ENCODE measurements at places on chromosomes 3 and 15.

- no peak for DNase-seq
Measured at GRCh38 chr3:170078620-170079281, 41.0 kb downstream of the GPR160 start.

- no peak for DNase-seq
Measured at GRCh38 chr3:136916223-136916622, 41.6 kb upstream of the IL20RB start.

DNA sequence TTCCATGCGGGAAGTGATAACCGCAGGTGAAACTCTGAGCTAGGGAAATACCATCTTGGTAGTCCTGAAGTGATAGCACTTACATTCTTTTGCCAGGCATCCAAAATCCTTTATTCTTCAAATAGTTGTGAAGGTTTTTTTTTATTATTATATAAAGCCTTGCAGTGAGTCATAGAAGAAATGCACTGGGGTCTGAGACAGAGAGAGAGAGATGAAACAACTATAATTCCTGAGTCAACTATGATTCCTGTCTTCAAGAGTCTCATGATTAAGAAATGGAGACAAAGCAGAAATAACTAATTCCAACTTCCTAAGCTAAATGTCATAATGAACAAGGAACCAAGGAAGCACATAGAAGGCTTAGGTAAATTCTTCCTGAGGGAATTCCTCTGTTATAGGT, 495.6 kb downstream of the LPP start:
- DNase-seq: no peak

GRCh38 chr15:83299462-83299861, 15.0 kb upstream of the BNC1 start:
- no peak for DNase-seq

DNA sequence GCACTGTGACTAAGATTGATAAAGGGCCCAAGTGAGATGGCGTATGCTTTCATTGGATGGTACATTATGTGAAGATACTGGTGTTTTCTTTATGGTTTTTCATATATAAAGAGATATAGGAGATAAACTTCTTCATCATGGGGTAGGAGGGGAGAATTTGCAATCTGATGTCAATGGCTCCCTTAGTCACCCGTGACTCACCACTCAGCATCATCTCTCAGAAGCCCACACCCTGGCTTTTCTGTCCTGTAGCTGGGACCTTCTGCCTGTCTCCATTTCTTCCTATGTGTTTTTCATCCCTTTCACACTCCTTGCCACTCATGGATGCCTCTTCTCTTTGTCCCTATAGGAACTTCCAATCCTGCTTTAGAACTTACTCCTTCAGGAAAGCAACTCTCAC, 114.3 kb upstream of the SEMA6D start:
- no peak for DNase-seq

- DNase-seq: no peak
Measured at GRCh38 chr15:66586155-66586976, 20.6 kb upstream of the LCTL start.

DNA sequence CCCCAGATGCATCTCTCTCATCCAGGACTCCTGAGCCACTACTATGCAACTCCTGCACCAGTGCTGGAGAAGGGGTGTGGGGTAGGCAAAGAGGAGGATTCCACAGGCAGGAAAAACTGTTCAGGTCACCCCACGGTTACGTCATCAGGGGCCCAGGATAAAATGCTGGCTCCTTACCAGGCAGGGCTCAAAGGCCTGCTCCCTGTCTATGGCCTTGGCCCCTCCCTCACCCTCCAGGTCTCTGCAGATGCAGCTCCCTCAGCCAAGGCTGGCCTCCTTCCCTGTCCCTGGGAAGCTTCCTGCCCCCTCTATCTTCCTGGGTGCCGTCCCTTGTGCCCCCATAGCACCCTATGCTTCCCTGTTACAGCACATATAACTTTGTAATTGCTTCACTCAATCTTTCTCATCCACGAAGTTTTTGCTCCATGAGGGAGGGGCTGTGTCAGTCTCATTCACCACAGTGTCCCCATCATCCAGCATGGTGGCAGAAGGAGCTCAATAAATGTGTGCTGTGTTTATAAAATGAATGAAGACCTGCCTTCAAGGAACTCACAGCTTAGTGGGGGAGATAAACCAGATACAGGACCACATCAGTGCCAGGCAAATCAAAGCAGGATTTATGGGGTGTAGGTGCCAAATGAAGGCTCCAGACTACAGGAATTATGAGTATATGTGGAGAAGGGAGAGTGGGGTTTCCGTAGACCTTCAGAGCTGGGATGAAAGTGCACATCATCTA, 18.6 kb downstream of the KBTBD13 start:
- DNase-seq: no peak

DNA sequence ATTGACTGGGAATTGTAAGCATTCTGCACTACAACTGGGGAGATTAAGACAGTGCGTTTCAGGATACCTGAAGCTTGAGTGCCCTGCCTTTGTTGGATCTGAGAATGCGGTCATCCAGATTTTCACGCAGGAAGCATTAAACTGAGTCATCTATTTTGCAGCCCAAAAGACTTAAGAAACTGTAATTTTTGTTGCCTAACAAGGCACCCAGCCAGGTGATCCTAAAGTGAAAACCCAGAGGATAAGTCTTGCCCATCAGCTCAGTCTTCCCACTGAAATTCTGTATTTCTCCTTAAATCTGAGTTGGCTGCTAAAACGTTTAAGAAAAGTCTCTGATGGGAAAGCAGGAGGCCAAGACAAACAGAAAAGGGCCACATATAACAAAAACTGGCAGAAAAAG, 242.5 kb upstream of the TMCO5A start:
- DNase-seq: no peak

DNA sequence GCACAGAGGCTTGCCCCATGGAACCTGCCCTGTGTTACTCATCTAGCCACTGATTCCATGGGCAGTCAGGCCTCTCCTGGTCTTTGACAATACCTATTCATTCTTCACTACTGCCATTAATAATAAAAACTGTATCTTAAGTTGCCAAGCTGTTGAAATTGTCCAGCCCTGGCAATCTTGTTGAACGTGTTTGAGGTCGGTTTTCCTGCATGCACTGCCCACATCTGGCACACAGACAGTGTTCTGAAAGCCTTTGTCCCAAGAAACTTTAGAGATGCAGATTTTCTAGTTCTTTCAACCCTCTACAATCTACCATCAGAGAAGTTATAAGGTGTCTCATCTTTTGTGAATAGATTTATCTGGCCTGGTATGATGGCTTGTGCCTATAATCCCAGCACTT, 567.2 kb upstream of the NECTIN3 start:
- DNase-seq: no peak

DNA sequence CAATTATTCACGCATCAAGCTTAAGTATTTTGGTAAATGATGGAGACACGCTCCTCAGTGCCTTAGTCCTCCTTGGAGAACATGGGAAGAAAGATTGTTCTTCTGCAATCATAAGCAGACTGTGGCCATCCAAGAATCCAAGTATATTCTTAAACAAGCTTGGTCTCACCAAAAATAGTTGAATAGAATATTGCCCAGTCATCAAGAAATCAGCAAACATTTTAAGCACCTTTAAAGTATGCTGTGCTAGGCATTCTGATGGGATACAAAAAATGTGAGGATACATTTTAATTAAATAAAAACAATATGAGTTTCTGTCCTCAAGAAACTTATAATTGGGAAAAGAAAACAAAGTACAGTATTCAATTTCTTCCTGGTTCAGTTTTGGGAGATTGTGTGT, 445.5 kb downstream of the CNTN4 start:
- DNase-seq: no peak

DNA sequence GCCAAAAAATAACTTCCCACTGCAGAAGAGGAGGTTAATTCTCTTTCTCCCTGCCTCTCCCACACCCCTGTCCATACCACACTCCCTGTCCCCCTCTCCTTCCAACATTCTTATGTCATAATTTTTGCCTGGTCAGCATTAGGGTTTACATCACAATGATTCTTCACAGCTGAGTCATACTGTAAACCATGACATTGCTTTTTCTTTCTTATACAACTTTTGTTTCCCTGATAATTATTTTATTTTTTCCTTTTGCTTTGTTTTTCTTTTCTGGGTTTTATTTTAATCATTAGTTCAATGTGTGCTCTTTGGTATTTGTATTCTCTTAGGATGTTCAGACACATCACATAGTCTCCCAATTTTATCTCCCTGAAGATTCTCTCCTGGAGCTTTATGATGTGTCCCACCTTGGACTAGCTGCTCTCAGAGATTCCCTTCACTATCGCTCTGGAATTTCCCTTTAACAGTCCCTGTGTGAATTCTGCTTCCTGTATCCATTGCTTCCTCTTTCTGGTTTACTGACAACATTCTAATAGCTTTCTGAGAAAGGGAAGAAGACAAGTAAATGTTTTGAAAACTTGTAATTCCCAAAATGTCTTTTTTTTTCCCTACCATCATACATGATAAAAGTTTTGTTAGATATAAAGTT, 70.7 kb downstream of the SOX2 start:
- no peak for DNase-seq

GRCh38 chr3:159950156-159950898, 38.3 kb upstream of the IL12A start:
- DNase-seq: no peak

DNA sequence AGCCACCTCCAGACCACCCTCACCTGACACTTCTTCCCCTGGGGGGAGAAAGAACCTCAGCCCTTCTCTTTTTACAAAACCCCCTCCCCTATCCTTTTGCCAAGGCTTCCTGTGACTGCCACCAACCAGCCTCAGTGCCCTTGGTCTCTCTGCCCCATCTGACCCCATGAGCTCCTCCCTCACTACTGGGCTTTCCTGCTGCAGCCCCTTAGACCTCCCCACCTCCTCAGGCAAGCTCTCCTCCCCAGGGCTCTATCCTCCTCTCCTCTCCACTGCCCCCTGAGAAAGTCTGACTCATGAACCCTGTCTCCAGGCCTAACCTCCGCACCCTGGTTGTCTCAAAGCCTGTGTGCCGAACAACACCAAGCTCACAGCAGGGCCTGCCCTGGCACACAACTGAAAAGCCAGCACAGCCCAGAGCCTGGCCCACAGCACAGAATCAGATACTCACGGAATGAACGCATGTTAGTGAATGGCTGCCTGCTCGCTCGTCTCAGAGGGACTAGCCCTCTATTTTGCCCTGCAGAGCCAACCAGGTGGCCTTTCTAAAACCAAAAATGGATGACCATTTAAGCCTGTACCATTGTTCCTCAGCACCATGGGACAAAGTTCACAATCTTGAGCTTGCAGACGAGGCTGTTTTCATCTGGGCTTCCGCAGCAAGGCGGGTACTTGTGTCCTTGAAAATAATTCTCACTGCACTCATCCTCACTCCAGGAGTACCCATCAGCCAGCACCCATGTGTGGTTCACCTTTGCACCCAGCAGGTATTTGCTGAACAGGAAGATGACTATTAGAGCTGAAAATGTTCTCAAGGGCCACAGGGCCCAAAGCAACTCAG, 1.7 kb downstream of the CHDH start:
- no peak for DNase-seq

DNA sequence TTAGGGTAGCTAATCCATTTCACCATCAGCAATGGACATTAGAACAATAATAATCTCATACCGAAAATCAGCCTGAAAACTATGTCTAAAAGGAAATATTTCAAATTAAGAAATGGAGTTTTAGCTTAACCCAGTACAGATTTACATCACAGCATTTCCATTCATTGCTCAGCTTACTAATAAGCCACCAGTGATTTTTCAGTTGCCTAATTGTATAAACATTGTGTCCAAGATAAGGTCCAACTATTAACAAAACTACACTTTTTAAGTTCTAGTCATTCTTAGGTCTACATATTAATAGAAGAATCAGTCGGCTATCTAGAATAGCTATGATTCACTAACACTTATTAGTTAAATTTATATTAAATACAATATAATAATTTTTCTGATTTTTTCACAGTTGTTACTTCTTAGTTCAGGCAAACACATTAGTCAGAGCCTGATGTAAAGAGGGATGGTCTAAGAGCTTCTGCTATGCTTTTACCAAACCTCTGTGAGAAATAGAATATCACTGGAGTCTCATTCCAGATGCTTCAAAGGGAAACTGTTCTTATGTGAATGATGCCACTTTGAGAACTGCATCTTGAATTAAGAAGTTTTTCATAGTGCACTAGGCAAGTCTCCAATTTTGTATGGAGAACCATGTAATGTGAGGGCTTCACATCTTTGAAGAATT, 74.1 kb downstream of the CMSS1 start:
- no peak for DNase-seq

DNA sequence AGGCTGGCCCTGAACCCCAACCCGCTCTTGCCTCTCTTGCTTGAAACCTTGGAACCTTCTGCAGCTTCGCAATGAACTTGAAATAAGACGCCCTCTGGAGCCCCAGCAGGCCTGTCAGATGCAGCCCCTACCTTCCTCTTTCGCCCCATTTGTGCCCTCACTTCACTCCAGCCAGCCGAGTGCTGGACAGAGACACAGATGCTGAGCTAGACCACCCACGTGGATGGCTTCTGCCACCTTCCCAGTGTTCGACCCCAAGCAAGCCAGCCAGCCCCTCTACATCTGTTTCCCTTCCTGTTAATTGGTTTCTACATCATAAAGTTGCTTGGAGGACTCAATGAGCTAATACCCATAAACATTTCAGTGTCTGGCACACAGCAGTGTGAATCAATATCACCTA, 23.8 kb upstream of the SNRPA1 start:
- DNase-seq: no peak

DNA sequence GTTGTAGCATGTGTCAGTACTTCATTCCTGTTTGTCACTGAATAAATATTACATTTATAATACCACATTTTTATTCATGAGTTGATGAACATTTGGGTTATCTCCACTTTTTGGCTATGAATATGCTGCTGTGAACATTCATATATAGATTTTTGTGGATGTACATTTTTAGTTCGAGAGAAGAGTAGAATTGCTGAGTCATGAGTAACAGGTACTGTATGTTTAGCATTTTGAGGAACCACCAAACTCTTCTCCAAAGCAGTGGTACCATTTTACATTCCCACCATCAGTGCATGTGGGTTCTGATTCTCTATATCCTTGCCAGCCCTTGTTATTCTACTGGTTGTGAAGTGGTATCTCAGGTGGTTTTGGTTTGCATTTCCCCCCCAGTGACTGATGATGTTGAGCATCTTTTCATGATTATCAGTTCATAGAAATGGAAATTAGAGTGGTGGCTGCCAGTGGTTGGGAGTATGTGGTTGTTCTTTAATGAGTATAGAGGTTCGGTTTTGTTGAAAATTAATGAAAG, 59.6 kb downstream of the CCDC66 start:
- DNase-seq: no peak

DNA sequence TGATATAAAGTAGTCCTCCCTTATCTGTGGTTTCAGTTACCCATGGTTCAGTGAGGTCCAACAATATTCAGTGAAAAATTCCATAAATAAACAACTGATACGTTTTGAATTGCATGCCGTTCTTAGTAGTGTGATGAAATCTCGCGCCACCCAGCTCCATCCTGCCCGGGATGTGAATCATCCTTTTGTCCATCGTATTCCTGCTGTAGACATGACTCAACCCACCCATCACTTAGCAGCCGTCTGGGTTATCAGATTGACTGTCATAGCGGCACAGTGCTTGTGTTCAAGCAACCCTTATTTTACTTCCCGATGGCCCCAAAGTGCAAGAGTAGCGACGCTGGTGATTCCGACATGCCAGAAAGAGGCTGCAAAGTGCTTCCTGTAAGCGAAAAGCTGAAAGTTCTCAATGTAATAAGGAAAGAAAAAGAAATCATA, 48.0 kb upstream of the MEX3B start:
- peak; percentile 71 for DNase-seq

Data from kidney capillary endothelial cell (primary cell).